ENCODE measurements at places on chromosomes 7 and 10. TPM values are rescaled to one million over a fixed set of nuclear protein-coding genes. Genes with fewer than 3 reads are reported as not detected.

TSPAN13 gene
- polyA plus RNA-seq = 6.4 TPM

CNPY1 gene
- polyA plus RNA-seq = not detected

ADCY1 gene
- 1.2 TPM for polyA plus RNA-seq

PON1 gene
- polyA plus RNA-seq = 0.63 TPM

ZNF722 gene
- not detected for polyA plus RNA-seq

SPDYE5 gene
- polyA plus RNA-seq = not detected

FBH1 gene
- polyA plus RNA-seq = 48.8 TPM

TMEM229A gene
- not detected for polyA plus RNA-seq

ANTXRL gene
- not detected for polyA plus RNA-seq

KLLN gene
- 0.12 TPM for polyA plus RNA-seq

IRF5 gene
- 2.4 TPM for polyA plus RNA-seq

PRKCQ gene
- polyA plus RNA-seq = 0.13 TPM

PALD1 gene
- 0.09 TPM for polyA plus RNA-seq

LRRD1 gene
- polyA plus RNA-seq = not detected

EEPD1 gene
- 16.4 TPM for polyA plus RNA-seq

CDHR3 gene
- polyA plus RNA-seq = 6.5 TPM

PCLO gene
- 0.10 TPM for polyA plus RNA-seq

FGF8 gene
- 0.26 TPM for polyA plus RNA-seq

ACHE gene
- 0.40 TPM for polyA plus RNA-seq

TMEM176B gene
- polyA plus RNA-seq = not detected

CACUL1 gene
- polyA plus RNA-seq = 14.2 TPM

CALML3 gene
- polyA plus RNA-seq = not detected

GARIN1A gene
- polyA plus RNA-seq = 0.12 TPM

CPN1 gene
- polyA plus RNA-seq = 35.1 TPM

OR2A42 gene
- polyA plus RNA-seq = not detected

AKR1C1 gene
- 948 TPM for polyA plus RNA-seq

ENTPD1 gene
- 0.07 TPM for polyA plus RNA-seq

CALHM2 gene
- polyA plus RNA-seq = 0.15 TPM

SLC26A5 gene
- polyA plus RNA-seq = 0.04 TPM

EPO gene
- 26.2 TPM for polyA plus RNA-seq

ITIH5 gene
- 6.0 TPM for polyA plus RNA-seq

UCMA gene
- polyA plus RNA-seq = not detected

TMEM178B gene
- polyA plus RNA-seq = 0.01 TPM

SPDYE2 gene
- polyA plus RNA-seq = not detected

NAT16 gene
- not detected for polyA plus RNA-seq

SPDYE18 gene
- polyA plus RNA-seq = not detected

AKR1C2 gene
- polyA plus RNA-seq = 140 TPM

VENTX gene
- polyA plus RNA-seq = not detected

PRLHR gene
- not detected for polyA plus RNA-seq

LLCFC1 gene
- not detected for polyA plus RNA-seq

REEP3 gene
- 7.1 TPM for polyA plus RNA-seq

PLXNA4 gene
- not detected for polyA plus RNA-seq

ITGA8 gene
- polyA plus RNA-seq = not detected

STK17A gene
- polyA plus RNA-seq = 18.6 TPM

NXPH1 gene
- polyA plus RNA-seq = not detected

GTF2IRD1 gene
- 26.7 TPM for polyA plus RNA-seq

TMEM213 gene
- not detected for polyA plus RNA-seq

RPEL1 gene
- polyA plus RNA-seq = 0.07 TPM

FAM241B gene
- polyA plus RNA-seq = 5.8 TPM

CLDN15 gene
- polyA plus RNA-seq = 20.6 TPM

LRIT1 gene
- polyA plus RNA-seq = not detected

Data from HepG2 (cell line).